ENCODE measurements at places on chromosomes 3 and 15. TPM values are rescaled to one million over a fixed set of nuclear protein-coding genes. Genes with fewer than 3 reads are reported as not detected.

SLC2A2 gene
- not detected for total RNA-seq

CCNB2 gene
- 374 TPM for total RNA-seq

CHP1 gene
- 133 TPM for total RNA-seq

PPP1R14D gene
- total RNA-seq: not detected

UTS2B gene
- not detected for total RNA-seq

CLCN2 gene
- 16.5 TPM for total RNA-seq

CMC1 gene
- total RNA-seq: 21.4 TPM

- H3K27ac ChIP-seq: no peak overlapping the region
- no peaks in the 10 kb centered on the region for H3K27me3 ChIP-seq
- H3K4me1 ChIP-seq: no peaks in the 10 kb centered on the region
- no peak overlapping the region for H3K4me3 ChIP-seq
- no peaks in the 10 kb centered on the region for H3K36me3 ChIP-seq
Observed at GRCh38 chr15:89177633-89178306, 43.6 kb downstream of the RLBP1 start.

DNA sequence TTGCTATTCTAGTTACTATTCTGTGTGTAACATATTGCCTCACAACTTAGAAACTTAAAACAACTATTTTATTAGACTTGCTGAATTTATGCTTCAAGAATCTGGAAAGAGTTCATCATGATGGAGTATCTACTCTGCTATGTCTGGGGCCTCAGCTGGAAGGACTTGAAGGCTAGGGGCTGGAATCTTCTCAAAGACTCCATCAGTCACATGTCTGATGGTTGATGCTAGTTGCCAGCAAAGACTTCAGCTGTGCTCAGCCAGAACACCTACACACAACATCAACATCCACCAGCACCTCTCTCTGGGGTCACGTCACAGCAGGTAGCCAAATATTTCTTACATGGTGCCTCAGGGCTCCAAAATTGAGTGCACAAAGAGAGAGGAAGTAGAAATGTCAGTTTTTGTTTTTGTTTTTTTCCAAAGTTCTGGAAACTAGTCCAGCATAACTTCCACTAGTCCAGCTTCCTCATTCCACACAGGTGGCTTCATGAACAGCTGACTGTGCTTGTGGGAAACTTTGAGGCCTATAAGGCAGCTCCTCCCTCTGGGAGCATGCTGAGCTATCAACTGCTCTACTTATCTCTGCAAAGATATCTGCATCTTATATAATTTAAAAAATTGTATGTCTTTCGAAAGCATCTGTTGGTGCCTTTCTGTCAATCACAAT is 325.4 kb upstream of the AGTR1 start:
- no peak overlapping the region for H3K27ac ChIP-seq
- H3K4me1 ChIP-seq: no peaks in the 10 kb centered on the region
- no peaks in the 10 kb centered on the region for H3K27me3 ChIP-seq
- H3K36me3 ChIP-seq: no peaks in the 10 kb centered on the region
- DNase-seq: no peak
- no peak overlapping the region for H3K4me3 ChIP-seq

DNA sequence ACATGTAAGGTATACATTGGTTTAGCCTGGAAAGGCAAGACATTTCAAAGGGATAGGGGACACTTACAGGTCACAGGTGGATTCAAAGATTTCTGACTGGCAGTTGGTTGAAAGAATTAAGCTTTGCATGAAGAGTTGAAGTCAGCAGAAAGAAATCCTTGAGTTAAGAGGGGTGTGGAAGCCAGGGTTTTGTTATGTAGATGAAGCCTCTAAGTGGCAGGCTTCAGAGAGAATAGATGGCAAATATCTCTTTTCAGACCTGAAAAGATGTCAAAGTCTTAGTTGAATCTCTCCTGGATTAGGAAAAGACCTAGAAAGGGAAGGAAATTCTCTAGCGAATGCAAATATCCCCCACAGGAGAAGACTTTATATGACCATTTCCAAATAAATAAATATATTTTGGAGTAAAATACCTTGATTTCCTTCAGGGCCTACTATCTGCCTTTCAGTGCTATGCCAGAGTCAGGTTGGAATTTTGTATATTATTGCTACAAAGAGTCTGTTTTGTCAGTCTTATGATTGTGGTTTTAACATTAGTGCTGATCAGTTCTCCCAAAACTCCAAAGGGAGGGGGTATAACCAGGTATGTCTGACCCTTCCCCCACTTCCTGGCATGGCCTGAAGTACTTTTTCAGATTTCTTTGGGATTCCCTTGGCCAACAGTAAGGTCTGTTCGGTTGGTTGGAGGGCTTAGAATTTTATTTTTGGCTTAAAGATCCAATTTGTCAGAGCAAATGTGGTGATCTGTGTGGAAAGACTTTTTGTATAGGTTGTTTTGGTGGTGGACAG is 286.4 kb downstream of the LRTM1 start:
- peak; percentile 65 for DNase-seq
- peaks cover 15% of the 10 kb centered on the region for H3K27me3 ChIP-seq
- H3K27ac ChIP-seq: no peak overlapping the region
- H3K36me3 ChIP-seq: no peaks in the 10 kb centered on the region

DNA sequence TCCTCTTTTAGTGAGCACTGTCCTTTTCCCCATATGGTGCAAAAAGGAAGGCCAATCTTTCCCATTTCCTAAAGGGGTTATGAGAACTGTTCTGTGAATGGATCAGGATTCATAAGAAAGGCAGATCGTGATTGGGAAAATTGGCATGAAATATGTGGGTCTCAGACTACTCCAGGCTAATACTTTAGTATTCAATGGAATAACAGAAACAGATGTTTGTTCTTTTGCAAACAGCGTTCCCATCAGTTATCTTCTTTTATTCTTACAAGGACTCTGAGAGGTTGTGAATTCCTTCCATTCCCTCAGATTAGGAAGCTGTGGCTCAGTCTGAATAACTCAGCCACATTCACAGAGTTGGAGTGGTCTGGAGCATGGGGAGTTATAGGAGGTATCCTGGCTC is 51.3 kb upstream of the MTMR10 start:
- DNase-seq: no peak
- H3K27ac ChIP-seq: no peak overlapping the region
- H3K4me1 ChIP-seq: no peaks in the 10 kb centered on the region
- H3K27me3 ChIP-seq: no peaks in the 10 kb centered on the region

DNA sequence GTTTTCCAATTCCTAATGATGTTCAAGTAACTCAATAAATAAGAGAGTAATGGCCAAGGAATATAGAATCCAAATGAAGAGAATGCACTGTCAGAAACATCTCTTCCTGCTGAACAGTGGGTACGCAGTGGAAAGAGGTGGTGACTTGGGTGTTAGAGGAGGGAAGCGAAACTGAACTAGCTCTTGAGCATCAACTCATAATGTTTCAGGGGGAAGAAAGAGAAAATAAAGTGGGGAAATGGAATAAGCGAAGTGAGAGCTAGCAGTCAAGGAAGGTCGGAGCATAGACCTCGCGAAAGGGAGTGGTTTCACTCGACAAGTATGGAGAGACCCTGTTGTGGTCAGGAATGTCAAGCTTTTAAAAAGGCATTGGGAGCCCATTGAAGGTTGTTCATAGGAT is 309.5 kb downstream of the GAP43 start:
- no peak overlapping the region for H3K4me3 ChIP-seq
- DNase-seq: no peak
- no peaks in the 10 kb centered on the region for H3K27me3 ChIP-seq
- no peaks in the 10 kb centered on the region for H3K36me3 ChIP-seq
- no peak overlapping the region for H3K27ac ChIP-seq

DNA sequence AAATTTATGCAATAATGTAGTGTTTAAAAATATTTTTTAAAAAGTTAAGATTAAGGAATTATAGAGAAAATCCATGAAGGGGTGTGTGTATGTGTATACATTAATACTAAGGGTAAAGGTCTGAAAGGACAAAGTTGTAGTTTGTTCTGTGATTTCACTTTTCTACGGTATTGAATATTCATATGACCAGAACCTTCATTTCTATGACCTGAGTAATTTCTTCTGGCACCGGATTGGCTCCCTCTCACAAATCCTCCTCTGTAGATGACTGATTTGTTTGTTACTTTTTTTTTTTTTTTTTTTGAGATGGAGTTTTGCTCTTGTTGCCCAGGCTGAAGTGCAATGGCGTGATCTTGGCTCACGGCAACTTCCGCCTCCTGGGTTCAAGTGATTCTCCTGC is 20.9 kb downstream of the GMPS start:
- no peak overlapping the region for H3K27ac ChIP-seq
- peaks cover 9% of the 10 kb centered on the region for H3K36me3 ChIP-seq
- H3K4me3 ChIP-seq: no peak overlapping the region
- DNase-seq: no peak

DNA sequence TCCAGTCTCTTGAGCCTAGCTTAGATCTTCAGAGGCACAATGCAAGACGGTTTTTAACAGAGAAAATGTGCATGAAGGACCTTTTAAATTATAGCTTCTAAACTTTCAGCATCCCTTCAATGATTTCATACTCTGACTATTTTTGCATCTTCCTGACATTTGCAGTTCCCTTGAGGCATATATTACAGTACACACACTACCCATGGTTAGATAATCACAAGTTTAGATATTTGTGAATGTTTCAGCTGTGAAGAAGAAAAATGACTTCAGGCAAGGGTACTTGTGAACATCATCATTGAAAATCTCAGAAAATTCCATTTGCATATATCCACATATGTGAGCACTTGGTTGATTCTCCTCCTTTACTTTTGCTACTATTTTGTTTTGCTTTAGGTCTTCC is 341.5 kb downstream of the ROBO2 start:
- peaks cover 8% of the 10 kb centered on the region for H3K4me1 ChIP-seq
- DNase-seq: no peak
- H3K27me3 ChIP-seq: no peaks in the 10 kb centered on the region
- no peak overlapping the region for H3K27ac ChIP-seq

GRCh38 chr3:14077310-14077709 is 47.4 kb downstream of the CHCHD4 start:
- DNase-seq: no peak
- no peak overlapping the region for H3K27ac ChIP-seq
- no peaks in the 10 kb centered on the region for H3K36me3 ChIP-seq
- no peak overlapping the region for H3K4me3 ChIP-seq
- H3K27me3 ChIP-seq: no peaks in the 10 kb centered on the region
- no peaks in the 10 kb centered on the region for H3K4me1 ChIP-seq

GRCh38 chr3:25142609-25143355 is 285.3 kb upstream of the RARB start:
- H3K27me3 ChIP-seq: no peaks in the 10 kb centered on the region
- DNase-seq: no peak
- peaks cover 6% of the 10 kb centered on the region for H3K4me1 ChIP-seq
- H3K4me3 ChIP-seq: no peak overlapping the region
- no peak overlapping the region for H3K27ac ChIP-seq
- H3K36me3 ChIP-seq: no peaks in the 10 kb centered on the region

DNA sequence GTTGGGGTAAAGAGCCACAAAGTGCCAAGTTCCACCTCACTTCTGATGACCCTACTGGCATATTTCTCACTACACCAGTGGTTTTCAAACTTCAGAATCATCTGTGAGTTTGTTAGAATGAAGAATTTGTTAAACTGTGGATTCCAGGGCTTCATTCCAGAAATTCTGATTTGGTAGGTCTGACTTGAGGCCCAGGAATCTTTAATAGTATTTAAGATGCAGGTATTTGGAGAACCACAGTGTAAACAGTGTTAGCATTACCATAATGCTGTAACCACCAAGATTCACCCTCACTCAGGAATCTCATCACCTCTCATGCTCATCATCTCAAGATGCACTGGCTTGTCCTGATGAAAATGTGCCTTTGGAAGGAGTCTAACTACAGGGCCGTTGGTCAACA is 6.0 kb downstream of the KCNMB3 start:
- no peak for DNase-seq
- no peaks in the 10 kb centered on the region for H3K36me3 ChIP-seq
- H3K27ac ChIP-seq: no peak overlapping the region
- no peaks in the 10 kb centered on the region for H3K27me3 ChIP-seq
- no peaks in the 10 kb centered on the region for H3K4me1 ChIP-seq
- H3K4me3 ChIP-seq: no peak overlapping the region

- no peaks in the 10 kb centered on the region for H3K27me3 ChIP-seq
- H3K4me1 ChIP-seq: no peaks in the 10 kb centered on the region
- H3K27ac ChIP-seq: no peak overlapping the region
- peaks cover 4% of the 10 kb centered on the region for H3K36me3 ChIP-seq
- DNase-seq: peak; percentile 60
Observed at GRCh38 chr15:51917493-51917892, 54.1 kb downstream of the LEO1 start.

DNA sequence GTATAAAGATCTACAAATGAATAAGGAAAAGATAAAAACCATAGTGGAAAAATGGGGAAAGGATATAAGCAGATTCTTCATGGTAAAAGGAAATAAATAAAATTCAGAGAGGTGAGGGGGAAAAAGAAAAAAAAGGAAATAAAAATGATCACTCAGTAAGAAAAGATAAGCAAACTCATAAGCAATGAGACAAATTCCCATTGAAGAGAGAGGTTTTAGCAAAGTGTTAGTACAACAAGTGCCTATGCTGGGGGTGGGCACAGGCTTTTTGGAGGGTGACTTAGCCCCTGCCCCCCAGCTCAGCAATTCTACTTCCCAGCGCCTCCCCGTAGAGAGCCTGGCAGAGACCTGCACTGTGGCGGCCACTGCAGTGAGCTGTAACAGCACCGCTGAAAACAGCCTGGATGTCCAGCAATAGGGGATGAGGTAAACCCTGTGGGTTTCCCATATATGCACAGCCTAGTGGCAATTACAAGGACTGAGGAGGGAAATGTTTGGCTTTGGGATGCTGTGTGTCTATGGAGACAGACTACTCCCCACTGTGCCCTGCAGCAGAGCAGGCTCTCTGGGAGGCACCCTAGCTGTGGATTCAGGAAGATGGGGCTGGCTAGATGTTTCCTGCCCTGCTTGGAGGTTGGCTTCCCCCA is 23.7 kb upstream of the SFMBT1 start:
- H3K4me1 ChIP-seq: peaks cover 11% of the 10 kb centered on the region
- peak; percentile 33 for DNase-seq
- H3K4me3 ChIP-seq: no peak overlapping the region
- H3K36me3 ChIP-seq: no peaks in the 10 kb centered on the region

DNA sequence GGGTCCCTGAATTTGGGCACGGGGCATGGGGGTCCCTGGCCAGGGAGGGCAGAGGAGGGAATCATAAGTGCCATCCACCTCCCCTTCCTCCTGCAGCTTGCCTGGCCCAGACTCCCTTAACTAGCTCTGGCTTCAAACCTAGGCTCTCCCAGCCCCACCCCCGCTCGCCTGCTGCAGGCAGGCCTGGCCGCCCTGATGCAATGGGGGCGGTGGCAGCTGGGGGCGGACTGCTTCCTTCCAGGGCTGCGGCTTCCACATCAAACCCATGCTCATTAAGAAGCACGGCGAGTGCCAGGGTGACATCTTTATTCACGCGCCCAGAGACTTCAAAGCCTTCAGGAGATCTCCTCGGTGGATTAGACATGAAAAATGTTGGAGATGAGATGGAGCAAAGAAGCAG is 123.1 kb downstream of the TPRA1 start:
- no peak overlapping the region for H3K27ac ChIP-seq
- no peak overlapping the region for H3K4me3 ChIP-seq
- peaks cover 11% of the 10 kb centered on the region for H3K4me1 ChIP-seq
- H3K27me3 ChIP-seq: no peaks in the 10 kb centered on the region

Measured in neural progenitor cell (in vitro differentiated cells).